ENCODE measurements at places on chromosomes 7 and 10.

DNA sequence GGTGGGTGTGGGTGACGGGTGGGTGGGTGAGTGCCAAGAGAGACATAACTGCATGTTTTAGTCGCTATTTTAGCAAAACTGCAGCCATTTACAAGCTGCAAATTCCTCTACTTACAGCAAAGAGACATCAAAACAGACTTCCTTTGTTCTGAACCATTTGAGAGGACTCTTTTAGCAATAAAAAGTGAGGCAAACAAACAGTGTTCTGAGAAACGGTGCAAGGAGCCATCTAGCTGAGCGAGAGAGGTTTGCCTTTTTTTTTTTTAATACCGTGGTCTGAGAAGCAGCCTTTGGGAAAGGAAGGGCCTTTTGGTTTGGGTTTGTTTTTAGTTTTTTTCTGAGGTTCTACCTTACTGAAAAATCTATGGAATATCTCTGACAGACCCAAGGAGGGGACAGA lies 62.9 kb downstream of the SCRN1 start:
- no peak for DNase-seq

- DNase-seq = no peak
These were observed 284.4 kb downstream of the IPMK start for GRCh38 chr10:57983281-57983791.

DNA sequence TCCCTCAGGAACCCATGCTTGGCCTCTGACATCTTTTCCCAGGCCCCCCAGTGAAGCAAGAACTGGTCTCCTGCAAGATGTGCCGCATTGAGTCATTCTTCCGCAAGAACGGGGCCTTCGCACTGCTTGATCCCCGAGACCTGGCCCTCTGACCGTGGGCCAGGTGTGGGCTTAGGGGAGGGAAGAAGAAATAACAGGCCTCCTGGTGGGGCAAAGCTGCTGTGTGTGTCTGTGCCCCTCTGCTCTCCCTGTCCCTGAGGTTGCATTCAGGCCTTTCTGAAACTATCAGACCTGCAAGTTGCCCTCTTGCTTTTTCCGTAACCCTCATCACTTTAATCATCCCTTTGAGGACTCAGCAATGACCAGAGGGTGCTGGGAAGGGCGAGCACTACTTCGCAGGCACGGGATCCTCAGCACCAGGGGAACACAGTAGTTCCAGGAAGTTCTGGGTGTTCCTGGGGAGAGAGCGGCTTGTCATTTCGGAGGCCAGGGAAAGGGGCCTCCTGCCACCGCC lies 6.0 kb downstream of the ATP6V1F start:
- DNase-seq = no peak

- DNase-seq = no peak
These were observed 511.6 kb upstream of the IGFBP3 start for GRCh38 chr7:46432708-46433107.

- no peak for DNase-seq
These were observed 63.4 kb upstream of the DDC start for GRCh38 chr7:50628434-50629084.

GRCh38 chr7:66237906-66238772 lies 33.0 kb downstream of the TPST1 start:
- no peak for DNase-seq

Measured in stimulated activated naive CD4-positive, alpha-beta T cell treated with Interleukin-2 at 50 U/mL for 16 hours (primary cell).